ENCODE measurements at places on chromosomes 7 and 10.

GRCh38 chr7:150383710-150384397, 4.7 kb downstream of the ZNF775 start:
- no peak for DNase-seq

DNA sequence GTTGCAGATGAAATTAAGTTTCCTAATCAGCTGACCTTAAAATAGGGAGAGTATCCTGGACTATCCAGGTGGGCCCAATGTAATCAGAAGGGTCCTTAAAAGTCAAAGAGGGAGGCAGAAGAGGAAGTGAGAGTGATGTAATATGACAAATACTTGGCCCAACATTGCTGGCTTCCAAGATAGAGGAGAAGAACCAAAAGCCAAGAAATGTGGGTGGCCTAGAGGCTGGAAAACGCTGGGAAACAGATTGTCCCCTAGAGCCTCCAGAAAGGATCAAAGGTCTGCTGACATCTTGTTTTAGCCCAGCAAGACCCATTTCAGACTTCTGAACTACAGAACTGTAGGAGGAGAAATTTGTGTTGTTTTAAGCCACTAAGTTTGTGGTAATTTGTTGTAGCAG, 79.7 kb upstream of the NOBOX start:
- no peak for DNase-seq

GRCh38 chr7:27689591-27690164, 27.0 kb upstream of the HIBADH start:
- no peak for DNase-seq

- no peak for DNase-seq
Measured at GRCh38 chr7:27064159-27064558, 31.6 kb downstream of the HOXA1 start.

DNA sequence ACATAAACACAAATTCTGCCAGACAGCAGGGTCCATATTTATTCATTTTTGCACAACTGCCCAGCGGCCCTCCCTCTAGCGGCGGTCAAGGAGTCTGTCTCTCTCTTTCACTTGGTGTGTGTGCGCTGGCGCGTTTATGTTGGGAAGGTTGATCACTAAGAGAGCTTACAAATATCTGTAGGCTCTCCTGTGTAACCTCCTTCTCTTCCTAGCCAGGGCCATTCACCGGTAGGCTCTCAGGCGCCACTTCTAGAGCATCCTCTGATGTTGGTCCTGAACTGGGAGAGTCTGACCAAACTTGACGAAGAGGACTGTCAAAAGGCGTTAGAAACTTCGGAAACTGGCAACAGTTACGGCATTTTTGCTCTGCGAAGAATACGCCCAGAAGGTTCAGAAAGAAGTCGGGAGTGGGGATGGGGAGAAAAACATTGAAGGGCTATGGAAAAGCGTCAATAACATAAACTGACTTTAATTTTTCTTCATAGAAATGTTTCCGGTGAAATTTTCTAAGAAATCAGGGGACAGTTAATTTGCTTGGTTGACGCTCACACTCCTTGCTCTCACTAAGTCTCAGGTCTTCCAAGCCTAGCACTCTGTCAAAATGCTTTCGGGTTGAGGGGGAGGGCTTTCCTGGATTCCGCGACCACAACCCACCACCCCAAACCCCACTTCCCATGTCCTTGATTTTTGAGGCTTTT, 731.1 kb downstream of the ZWINT start:
- DNase-seq = no peak

GRCh38 chr10:126437635-126438406, 49.5 kb upstream of the ADAM12 start:
- no peak for DNase-seq

DNA sequence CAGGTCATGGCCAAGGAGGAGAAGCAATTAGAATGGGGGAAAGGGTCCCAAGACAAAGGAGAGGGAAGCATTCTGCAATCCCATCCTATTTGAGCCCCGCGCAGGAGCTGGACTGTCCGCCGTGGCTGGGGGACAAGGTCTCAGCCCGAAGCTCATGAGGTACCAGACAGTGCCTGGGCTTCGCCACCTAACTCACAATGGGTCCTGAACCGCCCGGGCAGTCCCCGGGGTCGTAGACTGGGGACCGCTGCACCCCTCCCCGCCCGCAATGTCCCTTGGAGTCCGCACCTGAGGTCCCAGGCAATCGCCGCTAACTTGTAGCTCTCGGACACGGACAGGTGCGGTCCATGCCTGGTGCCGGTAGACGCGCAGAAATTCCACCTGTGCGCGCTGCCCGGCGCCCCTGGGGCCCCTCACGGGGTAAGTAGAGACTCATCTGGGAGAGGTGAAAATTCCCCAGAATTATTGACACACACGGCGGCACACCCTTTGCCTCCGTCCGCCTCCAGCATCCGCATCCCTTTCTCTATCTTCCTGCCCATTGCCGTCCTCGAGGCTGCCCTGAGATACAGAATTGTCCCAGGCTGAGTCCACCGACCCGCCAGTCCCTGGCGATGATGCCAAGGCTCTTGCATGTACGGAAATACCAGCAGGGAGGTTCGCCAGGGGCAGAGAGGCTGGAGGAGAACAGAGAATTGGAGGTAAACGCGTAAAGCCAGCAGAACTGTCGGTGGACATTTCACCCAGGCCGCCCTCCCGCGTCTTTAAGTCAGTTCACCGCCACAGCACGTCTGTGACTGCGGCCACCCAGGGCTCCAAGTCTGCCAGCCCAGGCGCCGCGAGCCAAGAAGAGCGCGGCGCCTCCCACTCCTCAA, 1.8 kb downstream of the CHRM2 start:
- no peak for DNase-seq

DNA sequence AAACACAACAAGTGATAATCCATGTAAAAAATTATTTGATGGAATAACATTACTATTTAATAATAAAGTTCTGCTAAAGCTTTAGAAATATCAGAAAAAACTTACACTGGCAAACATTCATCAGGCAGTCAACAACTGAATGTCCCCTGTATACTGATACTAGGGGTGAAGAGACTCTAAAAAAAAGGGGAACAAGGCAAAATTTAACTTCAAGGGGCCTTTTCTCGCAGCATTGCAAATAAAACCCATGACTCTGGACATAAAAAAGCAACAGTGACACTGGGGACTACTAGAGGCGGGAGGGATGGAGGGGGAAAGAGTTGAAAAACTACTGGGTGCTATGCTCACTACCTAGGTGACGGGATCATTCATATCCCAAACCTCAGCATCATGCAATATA, 5.8 kb upstream of the IFRD1 start:
- no peak for DNase-seq

- no peak for DNase-seq
Measured at GRCh38 chr7:130893441-130893894, 159.5 kb upstream of the KLF14 start.

GRCh38 chr10:132590094-132590751, 52.6 kb downstream of the INPP5A start:
- no peak for DNase-seq

- peak; percentile 21 for DNase-seq
Measured at GRCh38 chr7:14598978-14599377, 303.6 kb downstream of the DGKB start.

GRCh38 chr10:93081318-93081717, 7.6 kb downstream of the CYP26A1 start:
- DNase-seq = no peak

DNA sequence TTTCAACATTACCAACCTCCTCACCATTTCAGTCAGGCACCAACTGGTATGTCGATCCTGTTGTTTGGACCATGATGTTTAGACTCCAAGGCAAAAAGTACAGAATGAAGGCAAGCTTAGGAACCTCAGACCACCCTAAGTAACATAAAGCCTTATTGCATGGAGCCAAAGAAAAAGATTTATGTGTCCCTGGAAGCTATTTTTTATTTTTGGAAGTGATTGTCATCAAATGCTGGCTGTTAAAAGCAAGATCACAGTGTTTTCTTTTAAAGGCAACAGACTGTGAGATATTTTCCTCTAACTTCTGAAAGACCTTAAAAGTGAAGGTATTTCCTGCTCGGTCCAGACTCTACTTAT, 8.2 kb downstream of the ASB15 start:
- no peak for DNase-seq

DNA sequence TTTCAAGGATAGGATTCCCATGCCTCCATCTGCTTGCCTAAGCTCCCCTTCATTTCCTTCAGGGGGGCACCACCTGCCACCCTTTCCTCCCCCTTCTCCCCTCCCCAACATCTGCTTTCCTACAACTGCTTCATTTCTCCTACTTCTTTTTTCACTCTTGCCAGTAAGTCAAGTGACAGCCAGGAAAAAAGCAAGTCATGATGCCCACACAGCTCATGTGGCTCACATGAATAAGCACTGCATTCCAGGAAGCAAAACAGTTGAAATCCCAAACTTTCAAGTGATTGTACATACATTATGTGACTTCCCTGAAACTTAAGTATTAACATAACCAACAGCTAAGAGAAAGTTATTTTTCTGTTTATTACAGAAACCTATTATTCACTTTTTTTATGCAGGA, 78.6 kb downstream of the TNS3 start:
- DNase-seq = no peak

GRCh38 chr10:63518690-63519288, 2.4 kb upstream of the REEP3 start:
- no peak for DNase-seq

DNA sequence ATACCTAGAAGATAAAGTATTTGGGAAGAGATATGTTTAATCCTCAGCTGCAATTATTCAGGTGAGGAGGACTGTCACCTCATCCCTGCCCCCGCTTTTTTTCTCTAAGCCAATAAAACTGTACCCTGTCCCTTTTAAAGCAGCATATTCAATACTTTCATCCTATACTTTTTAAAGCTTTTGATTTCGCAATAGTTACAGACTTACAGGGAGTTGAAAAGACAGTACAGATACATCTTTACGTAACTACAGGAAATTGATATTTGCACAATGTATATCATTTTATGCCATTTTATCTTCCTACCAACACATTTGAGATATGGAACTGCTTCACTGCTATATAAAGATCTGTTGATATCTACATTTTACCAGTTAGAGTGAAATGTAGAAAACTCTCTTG, 47.6 kb downstream of the STK17A start:
- DNase-seq = no peak

- no peak for DNase-seq
Measured at GRCh38 chr10:7580520-7580919, 86.2 kb downstream of the ITIH5 start.

DNA sequence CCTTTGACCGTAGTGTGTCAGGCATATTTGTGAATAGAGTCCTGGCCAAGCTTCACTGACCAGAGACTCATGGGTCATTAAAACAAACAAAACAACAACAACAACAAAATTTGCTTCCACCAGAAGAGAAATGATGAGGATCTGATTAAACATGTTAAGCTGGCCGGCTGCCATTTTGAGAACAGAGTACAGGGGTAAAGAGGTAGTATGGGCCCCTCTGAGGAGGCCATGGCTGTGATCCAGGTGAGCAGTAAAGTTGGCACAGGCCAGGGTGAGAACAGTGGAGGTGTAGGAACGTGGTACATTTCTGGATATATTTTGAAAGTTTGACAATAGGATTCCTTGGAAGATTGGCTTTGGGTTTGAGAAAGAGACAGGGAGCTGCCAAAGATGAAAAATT, 252.5 kb downstream of the TWIST1 start:
- DNase-seq = no peak

DNA sequence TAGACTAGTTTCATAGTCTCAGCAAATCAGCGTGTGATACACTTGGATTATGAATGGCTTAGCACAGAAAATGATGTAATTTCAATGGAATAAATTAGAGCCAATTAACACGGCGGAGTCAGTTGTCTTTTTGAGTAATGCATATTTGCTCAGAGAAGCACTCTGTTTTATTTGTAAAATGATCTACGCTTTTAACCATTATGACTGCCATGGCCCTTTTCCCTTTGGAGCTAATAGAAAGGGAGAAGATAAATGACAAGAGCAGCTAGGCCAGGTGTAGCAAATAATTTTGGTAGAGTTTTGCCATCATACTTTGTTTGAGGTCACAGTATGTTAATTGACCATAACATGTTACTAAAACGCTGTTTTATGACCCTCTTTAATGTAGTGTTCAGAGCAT, 86.8 kb downstream of the GPR158 start:
- DNase-seq = no peak

- no peak for DNase-seq
Measured at GRCh38 chr7:151867912-151868311, 9.0 kb downstream of the PRKAG2 start.

GRCh38 chr10:78900715-78901430, 167.9 kb upstream of the ZMIZ1 start:
- no peak for DNase-seq

DNA sequence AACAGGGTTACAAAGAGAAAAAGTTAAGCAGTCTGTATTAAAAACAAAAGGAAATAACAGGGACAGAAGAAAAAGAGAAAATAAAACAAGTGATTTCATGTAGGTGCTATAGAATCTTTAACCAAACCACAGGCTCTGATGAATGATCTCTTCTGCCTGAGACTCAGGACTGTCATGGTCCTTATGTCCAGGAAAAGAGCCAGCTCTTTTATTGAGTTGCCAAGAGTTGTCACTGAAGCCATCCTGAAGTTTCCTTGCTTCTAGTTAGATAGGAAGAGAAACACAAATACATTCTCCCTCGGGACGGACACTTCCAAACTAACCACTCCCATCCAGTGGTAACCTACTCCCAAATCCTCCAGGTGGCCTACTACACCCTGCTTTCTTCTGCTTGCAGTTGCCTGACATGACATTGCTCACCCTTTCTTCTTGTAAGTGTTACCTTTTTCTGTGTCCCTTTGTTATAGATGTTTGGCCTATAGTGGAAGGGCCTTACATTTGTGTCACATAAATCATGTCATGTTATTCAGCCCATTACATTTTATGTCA, 346.7 kb downstream of the NRG3 start:
- DNase-seq = no peak

- no peak for DNase-seq
Measured at GRCh38 chr7:636396-636795, 90.1 kb upstream of the DNAAF5 start.

- DNase-seq = no peak
Measured at GRCh38 chr10:89206402-89207180, 526 bp downstream of the CH25H start.

- DNase-seq = no peak
Measured at GRCh38 chr7:145737617-145738016, 379.0 kb upstream of the CNTNAP2 start.

DNA sequence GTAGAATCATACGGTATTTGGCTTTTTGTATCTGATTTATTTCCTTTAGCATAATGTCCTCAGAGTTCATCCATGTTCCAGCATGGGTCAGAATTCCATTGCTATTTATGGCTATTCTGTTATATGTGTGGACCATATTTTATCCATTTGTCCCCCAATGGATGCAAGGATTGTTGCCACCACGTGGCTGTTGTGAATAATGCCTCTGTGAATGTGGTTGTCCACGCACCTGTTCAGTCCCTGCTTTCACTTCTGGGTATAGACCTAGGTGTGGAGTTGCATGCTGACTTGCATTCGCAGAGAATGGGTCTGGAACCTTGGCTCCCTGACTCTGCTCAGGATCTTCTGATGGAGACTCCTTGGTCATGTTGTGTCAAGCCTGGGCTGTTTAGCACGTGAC, 199.9 kb downstream of the CAMK1D start:
- DNase-seq = no peak

- DNase-seq = no peak
Measured at GRCh38 chr10:43958071-43958432, 309.4 kb upstream of the ZNF32 start.

- DNase-seq = no peak
Measured at GRCh38 chr10:130899856-130900255, 411.7 kb downstream of the TCERG1L start.
